ENCODE measurements at places on chromosomes 6 and 20.

DNA sequence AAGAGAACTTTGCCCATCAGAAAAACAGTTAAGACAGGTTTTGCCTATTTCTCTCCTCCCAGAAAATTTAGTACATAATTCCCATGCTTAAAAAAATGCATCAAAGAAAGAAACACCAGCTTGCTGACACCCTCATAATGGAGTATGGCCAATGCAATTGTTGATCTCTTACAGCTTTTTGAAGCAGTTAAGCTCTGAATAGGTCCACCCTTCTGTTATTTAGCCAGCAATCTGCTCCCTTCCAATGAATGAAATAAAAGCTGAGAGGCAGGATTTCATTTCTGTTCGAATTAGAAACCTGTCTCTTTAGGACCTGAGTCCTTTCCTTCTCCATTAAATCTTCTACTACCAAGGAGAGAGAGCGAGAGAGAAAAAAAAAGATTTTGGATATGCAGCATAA, 288.7 kb downstream of the RNF144B start:
- DNase-seq = no peak

DNA sequence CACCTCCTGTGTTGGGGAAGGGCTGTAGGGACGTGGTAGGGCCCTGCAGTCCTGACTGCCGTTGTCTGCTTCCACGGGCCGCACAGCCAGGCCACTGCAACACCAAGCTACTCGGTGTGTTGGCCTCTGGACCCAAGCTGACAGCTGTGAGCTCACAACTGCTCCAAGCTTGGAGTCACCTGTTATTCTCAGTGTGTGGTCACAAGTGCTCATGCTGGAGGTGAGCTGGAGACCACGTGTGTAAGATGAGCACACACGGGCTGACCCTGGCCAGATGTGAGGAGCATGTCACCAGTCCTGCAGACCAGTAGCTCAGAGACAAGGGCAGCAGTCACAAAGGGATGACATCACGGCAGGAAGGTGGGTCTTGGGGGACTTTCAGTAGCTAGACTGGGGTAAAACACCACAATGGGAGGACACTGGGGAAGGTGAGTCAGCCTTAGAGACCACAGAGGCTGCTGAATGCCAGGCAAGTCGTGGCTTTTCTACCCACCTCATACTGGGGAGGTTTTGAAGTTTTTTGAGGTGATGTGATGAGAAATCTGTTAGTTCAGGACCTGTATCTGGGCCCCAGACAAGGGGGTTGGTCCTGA, 87.3 kb downstream of the FAM120B start:
- no peak for DNase-seq

DNA sequence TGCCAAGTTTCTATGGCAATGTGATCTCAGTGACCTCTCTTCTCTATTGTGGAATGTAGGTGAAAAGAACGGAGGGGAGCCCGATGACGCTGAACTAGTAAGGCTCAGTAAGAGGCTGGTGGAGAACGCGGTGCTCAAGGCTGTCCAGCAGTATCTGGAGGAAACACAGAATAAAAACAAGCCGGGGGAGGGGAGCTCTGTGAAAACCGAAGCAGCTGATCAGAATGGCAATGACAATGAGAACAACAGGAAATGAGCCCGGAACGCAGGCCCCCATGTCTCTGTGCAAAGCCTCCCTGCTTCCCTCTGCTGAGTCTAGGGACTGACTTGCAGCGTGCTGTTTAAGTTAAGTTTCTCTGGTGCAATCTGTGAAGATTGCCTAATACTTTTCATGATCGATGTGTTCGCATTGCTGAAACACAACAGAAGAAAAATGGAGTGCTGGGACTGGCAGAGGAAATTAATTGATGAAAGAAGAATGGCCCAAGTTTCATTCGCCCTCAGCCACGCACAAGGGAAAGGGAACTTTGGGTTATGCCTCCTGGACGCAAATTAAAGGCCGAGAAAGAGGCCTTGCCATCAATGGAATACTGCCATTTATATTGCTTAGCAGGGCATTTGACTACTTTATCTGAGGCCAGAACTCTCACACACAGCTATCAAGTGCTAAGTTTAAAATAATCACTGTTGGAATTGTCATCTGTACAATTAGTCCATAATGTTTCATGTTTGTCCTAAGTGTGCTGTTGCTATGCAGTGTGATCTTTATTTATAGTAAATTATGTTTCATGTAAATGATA, 146.4 kb downstream of the AKAP7 start:
- peak; percentile 21 for DNase-seq

DNA sequence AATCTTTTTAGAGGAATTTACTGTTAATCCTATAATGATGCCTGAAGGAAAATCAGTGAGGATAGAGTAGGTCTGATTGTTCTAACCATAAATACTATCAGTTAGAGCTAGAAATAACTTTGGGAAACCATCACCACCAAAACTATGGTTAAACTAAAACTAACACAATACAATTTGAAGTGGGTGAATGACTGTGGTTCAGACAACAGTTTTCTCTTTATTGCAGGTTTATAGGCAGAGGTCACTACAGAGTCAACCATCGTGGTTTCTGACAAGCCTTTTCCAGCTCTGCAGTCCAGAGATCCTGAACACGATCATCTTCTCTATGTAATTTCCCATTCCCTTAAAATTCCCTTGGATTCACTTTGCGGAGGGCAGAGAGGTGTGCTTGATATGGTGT, 134.3 kb downstream of the IBTK start:
- no peak for DNase-seq

- DNase-seq = no peak
Measured at GRCh38 chr6:98576791-98577190, 257.6 kb upstream of the POU3F2 start.

- peak; percentile 78 for DNase-seq
Measured at GRCh38 chr6:71268735-71269437, 19.7 kb upstream of the OGFRL1 start.

- no peak for DNase-seq
Measured at GRCh38 chr6:116633685-116634084, 17.4 kb downstream of the RSPH4A start.

DNA sequence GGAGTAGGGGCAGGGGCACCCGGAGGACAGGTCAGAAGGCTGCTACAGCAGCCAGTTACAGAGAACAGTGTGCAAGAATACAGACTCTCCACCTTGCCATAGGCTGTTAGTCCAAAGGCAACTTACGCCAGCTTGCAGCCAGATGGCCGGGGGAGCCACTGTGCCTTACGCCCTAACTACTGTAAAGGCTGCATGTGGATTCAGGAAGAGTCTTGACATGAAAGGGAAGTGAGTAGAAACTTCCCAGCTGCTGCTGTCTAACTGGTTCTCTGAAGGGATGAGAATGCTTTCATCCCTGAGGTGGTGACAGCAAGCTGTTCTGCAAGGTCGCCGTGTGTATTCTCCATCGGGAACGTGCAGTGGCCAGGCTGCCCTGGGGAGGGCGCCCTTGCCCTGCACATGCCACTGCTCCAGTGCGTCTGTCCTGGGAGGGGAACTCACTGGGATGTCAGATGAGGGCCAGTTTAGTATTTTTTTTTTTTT, 46.1 kb downstream of the LYRM4 start:
- peak; percentile 62 for DNase-seq

- DNase-seq = peak; percentile 71
Measured at GRCh38 chr6:166997768-166998255, 1.4 kb upstream of the CEP43 start.

DNA sequence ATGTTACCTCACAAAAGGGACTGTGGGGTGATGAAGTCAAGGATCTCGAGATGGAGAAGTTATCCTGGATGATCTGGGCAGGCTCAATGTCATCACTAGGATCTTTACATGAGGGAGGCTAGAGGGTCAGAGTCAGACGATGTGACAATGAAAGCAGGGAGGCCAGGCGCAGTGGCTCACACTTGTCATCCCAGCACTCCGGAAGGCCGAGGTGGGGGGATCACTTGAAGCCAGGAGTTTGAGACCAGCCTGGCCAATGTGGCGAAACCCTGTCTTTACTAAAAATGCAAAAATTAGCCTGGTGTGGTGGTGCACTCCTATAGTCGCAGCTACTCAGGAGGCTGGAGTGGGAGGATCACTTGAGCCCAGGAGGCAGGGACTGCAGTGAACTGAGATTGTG, 68.8 kb downstream of the TTLL2 start:
- no peak for DNase-seq

GRCh38 chr6:148758492-148758891, 11.7 kb downstream of the UST start:
- DNase-seq = peak; percentile 96

GRCh38 chr6:30002871-30003270, 58.2 kb upstream of the POLR1H start:
- no peak for DNase-seq

GRCh38 chr6:125310994-125311649, 9.4 kb upstream of the HDDC2 start:
- DNase-seq = peak; percentile 57

- peak; percentile 57 for DNase-seq
Measured at GRCh38 chr6:33761922-33762629, 15.4 kb upstream of the IP6K3 start.

DNA sequence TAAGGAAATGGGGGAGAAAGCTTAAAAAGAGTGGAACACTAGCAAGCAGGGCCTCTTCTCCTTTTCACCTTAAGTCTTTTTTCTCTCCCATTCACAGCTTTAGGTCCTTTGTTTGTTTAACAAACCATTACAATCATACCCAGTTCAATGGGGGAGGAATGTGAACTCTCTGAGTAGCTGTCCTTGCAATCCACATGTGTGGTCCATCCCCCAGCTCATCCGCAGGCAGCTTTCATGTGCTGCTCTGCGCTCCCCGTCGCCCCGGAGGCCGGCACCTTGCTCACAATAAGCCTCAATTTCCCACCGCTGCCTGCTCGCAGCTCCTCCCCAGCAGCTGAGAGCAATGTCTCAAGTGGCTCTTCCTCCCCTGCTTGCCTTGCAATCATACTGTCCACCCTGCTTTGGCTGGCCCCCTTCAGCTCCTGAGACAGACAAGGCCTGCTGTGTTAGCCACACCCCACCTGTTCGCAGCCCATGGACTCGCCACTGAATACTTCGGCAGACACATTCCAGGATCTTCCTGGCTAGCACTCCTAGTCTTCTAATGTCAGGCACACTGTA, 49.1 kb downstream of the PLAGL1 start:
- no peak for DNase-seq

GRCh38 chr6:76509397-76509796, 436.9 kb upstream of the IMPG1 start:
- no peak for DNase-seq

GRCh38 chr6:147678253-147678652, 169.8 kb downstream of the SAMD5 start:
- DNase-seq = no peak

- no peak for DNase-seq
Measured at GRCh38 chr6:78578430-78578829, 288.9 kb upstream of the IRAK1BP1 start.

GRCh38 chr6:43203029-43203717, 21.2 kb downstream of the CUL9 start:
- no peak for DNase-seq

- DNase-seq = peak; percentile 81
Measured at GRCh38 chr20:24970754-24971153, 21.7 kb downstream of the CST7 start.

GRCh38 chr6:16216501-16217155, 21.8 kb upstream of the GMPR start:
- DNase-seq = no peak

- DNase-seq = no peak
Measured at GRCh38 chr20:37636977-37637376, 56.9 kb upstream of the CTNNBL1 start.

DNA sequence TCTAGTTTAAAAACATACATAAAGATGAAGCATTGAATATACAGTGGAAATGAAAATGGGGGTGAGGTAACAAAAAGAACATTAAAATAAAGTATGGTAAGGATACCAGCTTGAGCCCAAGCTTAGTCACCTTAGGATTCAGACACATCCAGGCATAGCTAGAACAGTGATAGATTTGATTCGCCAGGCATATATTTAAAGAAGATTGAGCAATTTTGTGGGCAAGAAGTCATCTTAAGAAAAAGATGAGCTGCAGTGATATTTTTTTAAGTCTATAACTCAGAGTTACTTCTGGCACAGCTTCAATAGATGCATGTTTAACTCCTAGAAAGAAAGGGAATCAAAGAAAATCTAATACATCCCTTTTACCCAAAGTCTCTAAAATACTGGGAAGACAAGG, 97.9 kb downstream of the BMP5 start:
- no peak for DNase-seq

DNA sequence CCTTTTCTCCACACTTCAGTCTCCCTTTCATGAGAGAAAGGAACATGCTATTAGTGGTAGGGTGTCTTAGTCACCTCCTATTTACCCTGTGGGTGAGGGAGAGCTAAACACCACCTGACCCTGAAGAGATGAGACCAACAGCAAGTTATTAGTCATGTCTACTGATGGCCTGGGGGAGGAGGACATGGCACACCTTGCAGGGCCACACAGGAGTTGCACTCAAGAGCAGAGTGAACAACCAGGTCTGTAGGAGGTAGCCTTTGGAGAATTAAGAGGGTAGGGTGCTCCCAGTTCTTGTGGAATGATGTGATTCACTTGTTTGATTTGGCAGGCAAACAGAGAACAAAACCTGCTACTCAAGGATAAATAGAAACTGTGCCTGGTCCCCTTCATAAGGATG, 82.7 kb upstream of the FABP7 start:
- no peak for DNase-seq

DNA sequence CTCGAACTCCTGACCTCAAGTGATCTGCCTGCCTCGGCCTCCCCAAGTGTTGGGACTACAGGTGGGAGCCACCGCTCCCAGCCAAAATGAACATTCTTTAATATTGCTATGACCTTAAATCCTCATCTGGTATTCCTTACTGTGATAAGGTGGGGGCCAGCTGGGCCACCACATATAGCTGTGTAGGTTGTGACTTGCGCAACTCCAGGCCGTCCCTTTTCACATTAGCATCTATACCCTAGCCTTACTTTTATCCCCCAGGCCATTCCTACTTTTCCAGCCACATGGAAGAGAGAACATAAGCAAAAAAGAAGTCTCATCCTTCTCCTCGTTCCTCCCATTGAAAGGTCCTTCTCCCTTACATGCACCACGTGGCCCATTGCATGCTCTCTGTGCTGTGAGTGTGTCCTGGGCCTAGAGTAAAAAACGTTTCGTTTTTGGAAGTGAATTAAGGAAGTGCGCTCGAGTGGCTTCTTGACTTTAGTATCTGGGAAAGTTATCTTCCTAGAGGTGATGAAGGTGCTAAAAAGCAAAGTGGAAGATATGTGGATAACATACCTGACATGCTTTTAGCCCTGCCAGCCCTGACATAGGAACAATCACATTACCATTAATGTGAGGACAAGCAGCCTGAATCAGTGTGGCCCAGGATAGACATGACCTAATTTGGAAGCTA, 56.8 kb upstream of the KIF13A start:
- DNase-seq = peak; percentile 7

GRCh38 chr6:128244751-128245405, 275.5 kb downstream of the PTPRK start:
- DNase-seq = no peak

DNA sequence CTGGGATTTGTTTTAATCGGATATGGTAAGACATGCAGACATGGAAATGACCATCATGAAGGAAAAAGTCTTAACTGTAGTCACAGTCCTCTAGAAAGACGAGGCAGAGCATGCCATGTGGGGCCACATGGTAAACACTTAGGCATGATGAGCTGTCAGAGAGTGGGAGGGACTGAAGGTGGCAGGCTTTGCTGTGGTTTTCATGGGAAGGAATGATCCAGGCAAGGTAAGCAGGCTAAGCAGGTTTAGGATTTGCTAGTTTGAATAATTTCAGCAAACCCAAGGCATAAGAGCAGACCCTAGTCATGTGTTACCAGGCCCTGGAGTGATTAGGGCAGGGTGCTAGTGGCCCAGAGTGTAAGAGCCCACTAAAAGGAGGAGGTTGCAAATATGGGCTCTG, 47.2 kb upstream of the STMND1 start:
- no peak for DNase-seq
